ENCODE measurements at places on chromosomes 1 and 21.

- no peak for DNase-seq
Measured at GRCh38 chr1:47926461-47926999, 70.7 kb downstream of the TRABD2B start.

DNA sequence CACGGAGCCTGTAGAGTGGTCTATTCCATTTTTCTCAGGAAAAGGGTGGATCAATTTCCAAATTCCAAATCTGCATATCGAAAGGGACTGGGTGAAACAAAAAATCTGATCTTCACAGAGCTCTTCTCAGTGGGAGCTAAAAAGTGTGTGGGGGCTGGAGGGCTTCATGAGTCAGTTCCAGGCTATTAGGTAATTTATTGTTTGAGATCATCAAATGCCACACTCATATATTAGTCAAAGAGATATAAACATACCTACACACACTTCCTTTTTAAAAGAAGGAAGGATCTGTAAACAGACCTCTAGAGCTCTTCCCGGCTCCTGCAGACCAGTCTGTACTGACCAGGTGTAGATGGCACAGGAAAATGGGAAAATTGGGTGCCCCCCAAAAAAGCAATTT lies 175.4 kb downstream of the ZBTB18 start:
- no peak for DNase-seq

GRCh38 chr1:109616391-109616790 lies 3.0 kb downstream of the GNAT2 start:
- DNase-seq, result no peak

GRCh38 chr1:153698923-153699714 lies 20.6 kb downstream of the NPR1 start:
- no peak for DNase-seq

GRCh38 chr21:31334648-31335121 lies 9.4 kb downstream of the TIAM1 start:
- peak; percentile 85 for DNase-seq

DNA sequence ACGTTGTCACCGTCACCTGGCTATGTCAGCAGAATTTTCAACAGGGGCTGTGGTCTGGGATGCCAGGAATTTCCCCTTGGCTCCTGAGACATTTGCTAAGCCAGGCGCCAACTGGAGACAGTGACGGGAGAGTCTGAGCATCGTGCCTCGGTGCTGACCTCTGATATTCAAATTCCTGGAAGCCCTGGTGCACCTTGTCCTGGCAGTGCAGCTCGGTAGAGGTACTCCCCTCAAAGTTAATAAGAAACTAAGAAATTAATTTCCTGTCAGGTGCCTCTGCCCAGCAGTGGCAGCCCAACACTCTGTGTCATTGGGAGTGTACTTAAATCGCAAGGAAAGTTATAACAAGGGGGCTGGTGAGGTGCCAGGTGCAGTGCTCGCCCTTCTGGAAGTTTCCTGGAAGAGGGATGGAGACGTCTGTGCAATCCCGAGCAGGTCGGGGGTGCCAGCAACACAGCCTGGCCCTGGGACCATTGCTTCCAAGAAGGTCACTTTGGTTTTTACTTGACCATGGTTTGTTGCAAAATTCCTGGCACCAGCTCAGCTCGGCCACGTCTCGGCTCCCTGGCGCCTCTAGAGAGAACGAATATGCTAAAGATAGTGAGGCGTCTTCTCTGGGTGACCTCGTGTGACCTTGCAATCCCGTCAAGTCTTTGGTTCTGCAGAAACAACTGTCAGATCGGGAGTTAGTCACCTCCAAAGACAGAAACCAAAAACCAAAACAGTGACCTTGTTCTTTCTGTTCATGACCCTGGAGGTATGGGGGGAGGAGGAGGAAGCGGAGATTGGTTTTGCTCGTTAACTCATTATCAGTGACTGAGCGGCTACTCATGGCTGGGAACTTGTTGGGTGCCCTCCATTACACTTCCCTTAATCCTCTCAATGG lies 149.5 kb upstream of the VAMP3 start:
- no peak for DNase-seq

DNA sequence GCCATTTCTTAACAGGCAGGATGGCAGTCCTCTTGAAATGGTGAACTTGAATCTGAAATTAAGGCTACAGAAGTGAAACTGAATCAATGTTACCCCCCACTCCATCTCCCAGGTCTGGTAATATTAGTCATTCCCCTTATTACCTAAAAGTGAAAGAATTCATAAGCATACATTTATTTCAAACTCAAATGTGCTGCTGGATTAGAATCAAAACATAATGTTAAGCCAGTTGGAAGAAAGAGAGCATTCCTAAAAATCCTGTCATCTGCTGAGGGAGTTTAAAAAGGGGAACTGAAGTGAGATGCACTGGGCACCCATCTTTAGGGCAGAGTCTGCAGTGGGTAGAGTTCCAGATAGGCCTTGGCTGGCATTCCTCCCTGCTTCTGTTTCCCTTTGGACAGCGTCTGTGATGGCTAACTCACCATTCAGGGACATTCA lies 17.4 kb downstream of the KIAA0319L start:
- no peak for DNase-seq

- DNase-seq, result no peak
Measured at GRCh38 chr21:25581582-25581981, 25.7 kb downstream of the MRPL39 start.

GRCh38 chr1:111733992-111734341 lies 5.2 kb downstream of the INKA2 start:
- no peak for DNase-seq

- DNase-seq, result peak; percentile 14
Measured at GRCh38 chr1:230140221-230141020, 73.4 kb downstream of the GALNT2 start.

DNA sequence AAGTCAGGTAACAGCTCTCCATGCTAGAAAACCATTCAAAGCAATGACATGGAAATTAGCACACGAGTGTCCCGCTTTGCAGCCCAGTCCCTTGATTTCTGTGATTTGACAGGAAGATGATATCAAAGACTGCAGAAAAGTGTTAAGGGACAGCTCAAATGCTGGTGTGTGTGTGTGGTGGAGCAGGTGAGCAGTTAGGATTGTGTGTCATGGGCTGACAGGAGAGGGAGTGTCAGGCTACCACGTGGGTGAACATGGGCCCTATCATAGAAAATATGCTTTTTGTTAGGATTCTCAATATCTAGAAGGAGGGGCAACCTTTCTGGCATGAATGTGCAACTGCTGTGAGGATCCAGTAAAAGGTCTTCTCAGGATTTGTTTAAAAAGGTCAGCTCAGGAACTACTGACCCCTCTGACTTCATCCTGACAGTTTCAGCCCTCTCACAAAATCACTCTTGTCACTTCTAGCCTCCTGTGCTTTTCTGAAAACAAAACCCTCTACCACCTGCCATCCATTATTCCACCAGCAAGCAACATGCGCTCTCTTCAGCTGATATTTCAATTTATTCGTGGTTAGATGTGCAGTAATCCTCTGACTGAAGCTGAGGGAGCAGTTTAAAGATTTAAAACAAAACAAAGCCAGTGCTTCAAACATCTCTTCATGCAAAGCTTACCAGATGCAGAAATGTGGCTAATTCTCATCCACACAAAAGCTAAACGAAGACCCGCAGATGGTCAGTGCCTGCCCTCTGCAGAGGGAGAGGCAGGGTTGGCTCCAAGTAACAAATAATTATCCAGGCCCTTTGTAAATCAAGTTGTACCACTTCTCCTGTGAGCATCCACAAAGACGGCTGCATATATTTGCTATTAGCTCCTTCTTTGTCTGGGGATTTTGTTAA lies 397.9 kb downstream of the PTBP2 start:
- DNase-seq, result no peak

- no peak for DNase-seq
Measured at GRCh38 chr21:24729568-24729967, 877.7 kb downstream of the MRPL39 start.

DNA sequence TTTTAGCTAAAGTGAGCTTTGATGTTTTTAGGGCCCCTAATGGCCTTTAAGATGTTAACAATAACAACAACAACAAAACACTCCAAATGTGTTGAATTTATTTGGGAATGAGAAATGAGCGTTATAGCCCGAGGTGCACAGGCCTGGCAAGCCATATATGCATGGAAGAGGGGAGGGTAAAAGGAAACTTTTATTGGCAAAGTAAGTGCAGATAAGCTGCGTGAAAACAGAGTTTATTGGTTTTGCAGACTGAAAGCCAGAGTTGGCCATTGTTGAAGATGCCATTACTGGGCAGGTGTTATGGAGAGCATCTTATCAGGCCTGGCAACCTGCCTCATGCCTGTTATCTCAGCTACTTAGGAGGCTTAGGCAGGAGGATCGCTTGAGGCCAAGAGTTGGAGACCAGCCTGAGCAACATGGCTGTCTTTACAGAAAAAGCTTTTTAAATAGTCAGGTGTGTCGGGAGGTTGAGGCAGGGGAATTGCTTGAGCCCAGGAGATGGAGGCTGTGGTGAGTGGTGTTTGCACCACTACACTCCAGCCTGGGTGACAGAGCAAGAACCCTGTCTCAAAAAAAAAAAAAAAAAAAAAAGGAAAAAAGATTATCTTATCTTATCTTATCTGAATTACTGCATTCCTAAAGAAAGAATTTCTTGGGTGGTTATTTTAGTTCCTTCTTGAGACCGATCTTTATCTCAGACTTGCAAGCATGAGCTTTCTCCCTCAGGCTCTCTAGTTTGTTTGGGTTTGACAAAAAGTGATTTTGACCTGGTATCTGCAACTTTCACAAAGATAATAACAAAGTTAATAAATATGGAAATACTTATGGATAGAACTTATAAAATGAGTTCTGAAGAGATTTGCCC lies 1.7 kb downstream of the PATJ start:
- peak; percentile 48 for DNase-seq

- no peak for DNase-seq
Measured at GRCh38 chr1:10014016-10014415, 17.0 kb downstream of the RBP7 start.

DNA sequence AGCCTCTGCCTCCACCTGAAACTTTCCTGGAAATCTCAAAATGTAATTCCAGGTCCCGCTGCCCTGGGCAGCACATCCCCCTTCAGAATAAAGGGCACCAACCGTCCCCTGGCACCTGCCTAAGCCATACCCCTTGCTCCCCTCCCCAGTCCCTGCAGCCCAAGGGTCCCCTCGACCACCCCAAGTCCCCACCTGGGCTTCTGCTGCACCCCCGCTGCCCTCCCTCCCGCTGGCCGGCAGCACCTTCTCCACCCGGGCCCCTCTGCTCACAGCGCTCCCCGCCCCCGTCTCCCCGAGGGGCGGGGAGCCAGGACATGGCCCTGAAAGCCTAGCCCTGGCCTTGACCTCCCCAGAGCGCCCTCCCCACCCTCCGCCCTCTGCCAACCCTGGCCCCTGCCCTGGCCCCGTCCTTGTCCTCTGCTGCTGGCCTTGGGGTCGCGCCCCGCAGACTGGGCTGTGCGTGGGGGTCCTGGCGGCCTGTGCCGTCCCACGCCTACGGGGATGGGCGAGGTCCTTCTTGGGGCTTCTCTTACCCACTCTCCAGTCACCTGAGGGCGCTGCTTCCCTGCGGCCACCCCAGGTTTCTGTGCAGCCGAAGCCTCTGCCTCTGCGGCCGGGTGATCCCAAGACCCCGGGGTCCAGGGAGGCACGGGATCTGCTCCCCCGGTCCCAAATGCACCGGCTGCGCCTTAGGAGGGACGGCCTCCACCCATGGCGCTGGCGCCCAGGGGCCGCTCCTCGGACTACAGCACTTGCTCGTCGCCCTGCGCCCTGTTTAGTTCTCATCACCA lies 41.7 kb downstream of the WDR4 start:
- DNase-seq, result no peak

DNA sequence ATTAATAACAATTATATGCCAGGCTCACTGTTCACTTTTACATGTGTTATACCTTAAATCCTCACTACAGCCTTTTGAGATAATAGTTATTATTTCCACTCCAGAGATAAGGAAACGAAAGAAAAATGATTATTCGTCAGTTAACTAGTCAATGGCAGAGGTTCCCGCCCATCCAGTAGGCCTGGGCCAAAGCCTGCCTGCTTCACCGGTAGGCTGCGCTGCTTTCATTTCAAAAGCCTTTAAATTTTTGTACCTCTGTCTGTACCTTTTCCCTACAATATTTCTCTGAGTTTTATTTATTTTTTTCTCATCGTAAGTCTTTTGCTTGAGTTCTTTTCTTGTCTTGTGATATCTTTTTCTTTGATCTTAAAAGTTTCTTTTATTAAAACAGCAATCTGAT lies 3.6 kb downstream of the GPR52 start:
- no peak for DNase-seq

DNA sequence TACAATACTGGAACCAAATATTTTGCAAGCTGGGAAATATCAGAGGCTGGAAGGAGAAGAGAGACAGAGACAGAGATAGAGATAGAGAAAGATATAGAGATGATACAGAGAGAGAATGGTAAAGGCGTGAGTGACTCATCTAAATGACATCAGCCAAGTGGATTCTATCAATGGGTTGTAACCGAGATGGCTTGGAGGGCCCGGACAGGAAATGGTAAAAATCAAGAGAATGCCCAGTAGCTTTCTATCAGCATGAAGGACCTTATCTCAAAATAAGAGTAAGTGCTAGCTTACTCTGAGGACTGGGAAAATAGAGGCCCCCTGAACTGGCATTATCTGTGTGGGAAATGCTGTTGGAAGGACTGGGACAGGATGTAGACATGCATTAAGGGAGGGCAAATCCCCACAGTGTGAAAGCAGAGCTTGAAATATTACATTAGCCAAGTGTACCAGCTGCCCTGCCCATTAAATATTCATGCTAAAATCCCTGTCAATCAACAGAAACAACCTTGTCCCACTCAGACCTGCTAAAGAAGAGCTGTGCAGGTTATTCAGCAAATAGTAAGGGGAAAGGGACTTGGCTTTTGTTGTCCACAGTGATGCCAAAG lies 76.6 kb upstream of the ZNF644 start:
- DNase-seq, result peak; percentile 42

GRCh38 chr1:24384251-24385090 lies 29.1 kb downstream of the STPG1 start:
- no peak for DNase-seq

DNA sequence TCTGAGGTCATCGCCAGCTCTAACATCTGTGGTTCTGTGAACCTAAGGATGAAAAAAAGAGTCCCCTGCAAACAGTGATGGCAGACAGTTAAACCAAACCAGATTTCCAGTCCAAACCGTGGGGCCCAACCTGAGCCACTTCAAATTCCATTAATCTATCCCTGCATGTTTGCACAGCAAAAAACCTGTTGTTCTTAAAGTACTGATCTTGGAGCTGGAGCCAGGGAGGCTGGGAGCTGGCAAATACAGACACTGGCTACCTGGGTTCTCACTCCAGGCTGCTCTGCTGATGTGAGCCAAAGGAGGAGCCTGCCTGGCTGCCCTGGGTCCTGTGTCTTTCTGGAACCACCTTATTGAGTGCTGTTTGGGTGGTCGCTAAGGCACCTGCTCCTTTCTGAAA lies 16.4 kb downstream of the LDLRAD1 start:
- peak; percentile 99 for DNase-seq

GRCh38 chr21:31558189-31558961 lies 101.1 kb upstream of the SOD1 start:
- no peak for DNase-seq

GRCh38 chr1:86472152-86472551 lies 3.4 kb downstream of the CLCA1 start:
- no peak for DNase-seq

DNA sequence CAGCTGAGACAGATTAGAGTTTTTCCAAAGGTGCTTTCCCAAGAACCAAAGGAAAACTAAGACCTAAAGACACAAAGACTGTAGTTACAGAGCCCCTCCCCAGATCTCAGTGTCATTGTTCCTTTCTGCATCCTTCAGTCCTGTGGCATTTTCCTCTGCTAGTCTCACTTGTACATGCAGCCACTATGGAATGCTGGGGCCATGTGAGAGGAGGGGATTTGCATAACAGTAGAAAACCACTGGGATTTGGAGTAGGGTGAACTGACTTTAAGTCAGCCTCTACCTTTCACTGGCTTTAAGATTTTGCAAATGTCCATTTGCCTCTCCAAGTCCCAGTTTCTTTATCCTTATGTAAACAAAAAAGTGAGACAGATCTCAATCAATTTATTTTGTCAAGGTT lies 119.4 kb upstream of the F3 start:
- DNase-seq, result no peak

GRCh38 chr1:110430901-110431300 lies 20.0 kb upstream of the PROK1 start:
- DNase-seq, result no peak
